Activated CD4-positive, CD25-positive, alpha-beta regulatory T cell treated with anti-CD3 and anti-CD28 coated beads, Interleukin-2, amount 50 U/mL, for 16 hours (primary cell): ENCODE measurements at places on chromosomes 11 and 22.

DNA sequence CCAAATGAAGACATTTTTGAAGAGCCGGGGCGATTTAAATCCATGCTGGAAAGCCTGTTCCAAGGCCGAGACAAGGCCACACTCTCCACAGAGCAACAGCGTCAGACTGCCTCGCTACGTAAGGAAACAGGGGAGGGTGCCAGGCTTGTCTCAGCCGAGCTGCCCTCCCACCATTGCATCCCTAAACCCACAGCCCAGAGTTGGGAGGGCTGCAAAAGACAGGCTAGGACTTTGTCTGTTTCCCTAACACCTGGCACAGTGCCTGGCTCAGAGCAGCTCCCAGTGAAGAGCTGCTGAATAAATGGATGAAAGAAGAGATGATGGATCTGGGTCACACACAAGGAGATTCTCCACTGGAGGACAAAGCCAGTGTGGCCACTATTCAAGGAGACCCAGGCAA lies 51.3 kb upstream of the SCUBE2 start:
- no peak for DNase-seq

GRCh38 chr11:70535191-70535971 lies 137.1 kb downstream of the CTTN start:
- DNase-seq, result no peak

GRCh38 chr22:44286646-44287045 lies 26.1 kb downstream of the SHISAL1 start:
- no peak for DNase-seq

DNA sequence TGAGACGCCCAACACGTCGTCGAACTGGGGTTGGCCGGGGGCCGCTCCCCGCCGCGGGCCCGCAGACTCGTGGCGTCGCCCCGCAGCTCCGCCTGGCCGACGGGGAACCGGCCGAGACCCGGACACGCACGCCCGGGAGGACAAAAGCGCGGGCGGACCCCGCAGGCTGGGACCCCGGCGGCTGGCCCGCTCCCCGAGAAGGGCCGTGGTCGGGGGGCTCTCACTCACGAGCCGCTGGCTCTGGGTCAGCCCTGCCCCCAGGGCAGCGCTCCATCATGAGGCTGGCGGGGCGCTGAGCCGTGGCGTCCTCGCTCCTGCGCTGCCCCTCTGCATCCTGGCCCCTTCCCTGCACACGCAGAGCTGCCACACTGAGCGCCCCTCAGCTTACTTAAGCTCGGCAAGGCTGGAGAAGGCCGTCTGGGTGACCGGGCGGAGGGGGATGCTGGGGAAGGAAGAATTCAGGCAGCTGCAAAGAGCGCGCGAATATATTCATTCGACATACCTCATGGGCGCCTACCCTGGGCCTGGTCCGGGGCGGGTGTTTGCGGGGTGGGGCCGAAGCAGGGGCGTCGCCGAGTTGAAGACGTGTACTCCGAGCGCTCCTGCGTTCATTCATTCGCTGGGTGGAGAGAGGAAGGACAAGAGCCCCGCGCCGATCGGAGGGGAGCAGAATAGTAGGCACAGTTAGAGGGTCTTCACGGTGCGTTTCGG lies 579 bp upstream of the CYB5R2 start:
- no peak for DNase-seq

DNA sequence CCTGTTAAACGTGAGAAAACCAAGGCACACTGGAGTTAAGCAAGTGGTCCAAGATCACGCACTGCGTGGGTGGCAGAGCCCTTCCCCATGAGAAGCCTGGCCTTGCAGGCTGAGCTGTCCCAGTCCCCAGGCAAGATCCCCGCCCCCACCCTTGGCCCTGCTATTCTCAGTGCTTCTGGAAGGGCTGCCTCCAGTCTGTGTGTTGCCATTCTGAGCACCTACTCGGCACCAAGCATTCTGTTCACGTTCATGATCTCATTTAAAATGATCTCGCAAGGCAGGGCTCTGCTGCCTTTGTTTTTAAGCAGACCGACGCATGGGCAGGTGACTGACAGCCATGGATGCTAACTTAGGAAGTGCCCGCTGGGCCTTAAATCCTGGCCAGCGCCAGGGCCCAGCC lies 62.8 kb downstream of the PHF21B start:
- no peak for DNase-seq

DNA sequence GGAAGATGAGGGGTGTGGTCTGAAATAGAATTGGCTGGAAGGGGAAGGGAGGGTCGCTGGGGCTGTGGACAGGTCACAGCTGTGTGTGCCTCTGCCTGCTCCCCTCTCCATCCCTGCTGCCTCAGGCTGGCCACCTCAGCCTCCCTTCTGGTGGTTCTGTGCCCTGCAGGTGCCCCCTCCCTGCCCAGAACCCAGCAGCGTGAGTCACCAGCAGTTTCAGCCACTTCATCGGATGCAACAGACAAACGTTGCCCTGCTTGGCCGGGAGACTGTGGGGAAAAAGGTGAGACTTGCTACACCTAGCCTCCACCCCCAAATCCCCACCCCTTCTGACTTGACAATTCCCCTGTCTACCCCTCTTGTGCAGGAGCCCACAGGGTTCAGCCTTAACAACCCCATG lies 21.8 kb upstream of the LRRC10B start:
- no peak for DNase-seq

DNA sequence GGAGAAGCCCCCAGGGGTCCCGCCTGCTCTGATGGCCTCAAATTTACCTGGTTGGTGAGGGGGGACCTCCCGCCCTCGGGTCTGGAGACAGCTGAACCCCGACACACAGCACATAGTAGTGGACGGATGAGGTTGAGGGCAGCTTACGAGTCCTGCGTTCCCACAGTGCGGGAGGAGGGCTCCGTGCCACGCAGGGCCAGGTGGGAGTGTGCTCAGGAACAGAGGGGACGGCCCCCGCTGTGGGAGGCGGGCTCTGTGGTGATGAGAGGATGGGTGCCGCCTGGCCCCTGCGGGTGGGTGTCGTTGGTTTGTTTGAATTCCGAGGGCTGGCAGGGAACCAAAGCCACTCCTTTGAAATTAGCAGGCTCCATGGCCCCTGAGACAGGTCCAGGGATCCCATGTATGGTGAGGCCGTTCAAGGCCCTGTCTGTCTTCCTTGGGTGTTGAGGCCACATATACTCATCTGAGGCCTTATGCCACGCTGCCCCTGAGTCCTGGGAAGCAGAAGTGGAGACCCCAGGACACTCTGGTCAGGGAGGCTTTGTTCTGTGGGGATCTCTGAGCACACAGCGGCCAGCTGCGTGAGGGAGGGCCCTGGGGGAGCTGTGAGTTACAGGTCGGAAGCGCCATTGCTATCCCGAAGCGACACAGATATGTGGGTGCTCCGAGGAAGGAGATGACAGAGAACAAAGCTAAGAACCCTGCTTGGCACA lies 21.9 kb downstream of the NADSYN1 start:
- DNase-seq, result no peak

- no peak for DNase-seq
Measured at GRCh38 chr11:82998697-82999096, 73.0 kb downstream of the RAB30 start.

DNA sequence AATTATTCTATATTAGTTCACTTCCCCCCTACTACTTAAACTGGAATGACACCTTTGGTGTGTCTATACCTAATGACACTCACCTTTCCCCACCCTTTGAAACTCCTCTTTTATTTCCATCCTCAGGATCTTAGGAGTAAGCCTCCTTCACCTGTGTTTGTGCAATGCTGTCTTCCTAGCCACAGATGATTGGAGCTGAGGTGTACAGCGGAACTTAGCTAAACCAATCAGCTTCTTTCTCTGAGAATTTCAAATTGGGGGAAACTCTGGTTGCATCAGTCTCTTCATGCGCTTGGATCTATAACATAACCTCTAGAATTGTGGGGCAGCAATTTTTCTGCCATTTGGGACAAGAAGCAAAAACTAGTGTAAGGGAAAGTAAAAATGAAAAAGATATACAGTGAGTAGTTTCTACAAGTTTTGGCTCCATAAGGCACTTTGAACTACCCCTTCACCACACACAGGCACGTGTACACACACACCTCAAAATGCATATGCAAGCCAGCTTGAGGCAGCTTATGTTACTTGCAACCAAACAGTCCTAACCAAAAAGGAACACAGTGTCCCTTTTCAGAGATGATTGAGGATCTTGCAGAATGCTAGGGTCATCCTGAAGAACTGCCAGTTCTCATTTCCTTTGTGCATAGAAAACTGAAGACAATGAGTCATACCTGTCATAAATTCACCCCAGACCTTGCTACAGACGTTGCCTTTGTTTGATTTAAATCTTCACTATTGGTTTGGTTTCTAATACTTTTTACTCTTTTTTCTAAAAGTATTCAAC lies 36.0 kb upstream of the LDLRAD3 start:
- DNase-seq, result no peak
